ENCODE measurements at places on chromosomes 13 and 19.
A peak's percentile ranks its signal among the peaks of the same experiment; 100 is the strongest.

- no peaks in the 10 kb centered on the region for H3K27me3 ChIP-seq
- no peaks in the 10 kb centered on the region for H3K36me3 ChIP-seq
- DNase-seq, result no peak
- no peak overlapping the region for H3K27ac ChIP-seq
Observed at GRCh38 chr19:7251494-7251893, 42.7 kb downstream of the INSR start.

DNA sequence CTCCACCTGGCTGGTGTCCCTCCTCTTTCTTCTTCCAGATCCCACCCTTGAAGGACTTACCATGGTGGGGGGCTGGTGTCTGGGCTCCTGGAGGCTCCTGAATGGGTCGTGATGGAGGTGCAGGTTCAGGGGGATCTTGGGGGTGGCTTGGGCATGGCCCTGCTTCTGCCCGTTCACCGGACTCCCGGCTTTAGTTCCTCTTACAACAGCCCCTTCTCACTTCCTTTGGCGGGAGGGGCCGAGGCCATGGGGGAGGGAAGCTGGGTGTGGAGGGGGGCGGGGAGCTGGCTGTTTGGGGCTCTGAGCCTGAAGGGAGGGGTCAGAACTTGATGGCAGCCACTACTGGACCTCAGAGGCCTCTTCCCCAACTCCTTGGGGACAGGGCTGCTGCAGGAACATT is at the start of gene MYO1F:
Gene MYO1F (minus strand): TSS at position 196 of the 400 bp plus-strand sequence. CDS start 133 bp downstream, at position 63.
- no peak within 1 kb of the TSS for H3K27ac ChIP-seq
- H3K27me3 ChIP-seq, result no peaks in the 10 kb centered on the region
- no peak within 1 kb of the TSS for H3K4me3 ChIP-seq
- H3K4me1 ChIP-seq, result no peaks in the 10 kb centered on the region
- H3K36me3 ChIP-seq, result no peaks in the 10 kb centered on the region
- peak; percentile 8 for DNase-seq

DNA sequence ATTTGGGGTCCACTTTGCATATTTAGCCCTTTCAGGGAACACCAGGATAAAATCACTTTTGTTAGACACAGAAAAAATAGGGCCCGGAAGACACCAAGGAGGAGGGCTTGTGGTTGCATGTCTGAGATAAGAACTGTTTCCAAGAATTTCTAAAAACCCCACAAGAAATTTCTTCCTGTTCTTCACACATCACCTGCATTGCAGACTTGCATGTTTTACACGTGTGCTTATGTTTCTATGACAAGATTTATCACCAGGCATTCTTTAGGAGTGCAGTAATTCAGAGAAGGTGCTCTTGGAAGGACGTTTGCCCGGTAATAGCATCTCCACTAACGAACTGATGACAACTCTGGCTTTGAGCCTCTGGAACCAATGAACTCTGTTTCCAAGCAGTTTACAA is 7.1 kb upstream of the ACTL9 start:
- no peak overlapping the region for H3K27ac ChIP-seq
- H3K4me3 ChIP-seq, result no peak overlapping the region
- H3K4me1 ChIP-seq, result no peaks in the 10 kb centered on the region
- no peaks in the 10 kb centered on the region for H3K36me3 ChIP-seq

DNA sequence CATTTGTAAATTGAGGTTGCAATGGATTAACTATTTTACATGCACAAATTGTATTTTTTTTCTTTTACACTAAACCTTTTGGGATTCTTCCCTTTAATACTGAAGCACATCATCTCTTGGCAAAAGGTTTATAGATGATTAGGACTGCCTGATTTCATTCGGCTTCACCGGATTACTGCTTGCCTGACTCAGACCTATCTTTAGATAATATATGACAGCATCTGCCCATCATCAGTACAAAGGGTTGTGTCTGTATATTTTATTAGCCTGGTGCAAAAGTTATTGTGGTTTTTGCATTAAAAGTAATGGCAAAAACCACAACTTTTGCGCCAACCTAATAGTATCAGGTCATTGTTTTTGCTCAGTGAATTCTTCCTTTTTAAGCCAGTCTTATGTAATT is 316.2 kb upstream of the HTR2A start:
- no peak overlapping the region for H3K4me3 ChIP-seq
- no peaks in the 10 kb centered on the region for H3K4me1 ChIP-seq
- no peak overlapping the region for H3K27ac ChIP-seq
- no peaks in the 10 kb centered on the region for H3K27me3 ChIP-seq
- DNase-seq, result no peak

DNA sequence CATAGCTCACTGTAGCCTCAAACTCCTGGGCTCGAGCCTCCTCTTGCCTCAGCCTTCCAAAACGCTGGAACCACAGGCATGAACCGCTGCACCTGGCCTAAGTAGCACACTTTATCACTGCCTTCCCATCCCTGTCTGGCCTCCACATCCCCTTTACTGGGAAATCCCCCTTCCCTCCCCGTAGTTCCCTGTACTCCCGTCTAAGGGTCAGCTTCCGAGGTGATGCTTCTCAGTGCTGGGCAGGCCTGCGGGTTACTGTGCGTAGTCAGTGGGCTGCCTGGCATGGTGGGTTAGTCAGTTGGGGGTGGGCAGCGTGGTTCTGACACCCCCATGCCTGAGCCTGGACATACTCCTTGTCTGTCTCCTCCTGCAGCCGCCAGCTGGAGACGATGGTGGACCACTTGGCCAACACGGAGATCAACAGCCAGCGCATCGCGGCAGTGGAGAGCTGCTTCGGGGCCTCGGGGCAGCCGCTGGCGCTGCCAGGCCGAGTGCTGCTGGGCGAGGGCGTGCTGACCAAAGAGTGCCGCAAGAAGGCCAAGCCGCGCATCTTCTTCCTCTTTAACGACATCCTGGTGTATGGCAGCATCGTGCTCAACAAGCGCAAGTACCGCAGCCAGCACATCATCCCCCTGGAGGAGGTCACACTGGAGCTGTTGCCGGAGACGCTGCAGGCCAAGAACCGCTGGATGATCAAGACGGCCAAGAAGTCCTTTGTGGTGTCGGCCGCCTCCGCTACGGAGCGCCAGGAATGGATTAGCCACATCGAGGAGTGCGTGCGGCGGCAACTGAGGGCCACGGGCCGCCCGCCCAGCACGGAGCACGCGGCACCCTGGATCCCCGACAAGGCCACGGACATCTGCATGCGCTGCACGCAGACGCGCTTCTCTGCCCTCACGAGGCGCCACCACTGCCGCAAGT is 8.4 kb downstream of the PLEKHF1 start:
- H3K4me3 ChIP-seq, result no peak overlapping the region
- peaks cover 47% of the 10 kb centered on the region for H3K4me1 ChIP-seq
- DNase-seq, result no peak
- H3K27me3 ChIP-seq, result no peaks in the 10 kb centered on the region

DNA sequence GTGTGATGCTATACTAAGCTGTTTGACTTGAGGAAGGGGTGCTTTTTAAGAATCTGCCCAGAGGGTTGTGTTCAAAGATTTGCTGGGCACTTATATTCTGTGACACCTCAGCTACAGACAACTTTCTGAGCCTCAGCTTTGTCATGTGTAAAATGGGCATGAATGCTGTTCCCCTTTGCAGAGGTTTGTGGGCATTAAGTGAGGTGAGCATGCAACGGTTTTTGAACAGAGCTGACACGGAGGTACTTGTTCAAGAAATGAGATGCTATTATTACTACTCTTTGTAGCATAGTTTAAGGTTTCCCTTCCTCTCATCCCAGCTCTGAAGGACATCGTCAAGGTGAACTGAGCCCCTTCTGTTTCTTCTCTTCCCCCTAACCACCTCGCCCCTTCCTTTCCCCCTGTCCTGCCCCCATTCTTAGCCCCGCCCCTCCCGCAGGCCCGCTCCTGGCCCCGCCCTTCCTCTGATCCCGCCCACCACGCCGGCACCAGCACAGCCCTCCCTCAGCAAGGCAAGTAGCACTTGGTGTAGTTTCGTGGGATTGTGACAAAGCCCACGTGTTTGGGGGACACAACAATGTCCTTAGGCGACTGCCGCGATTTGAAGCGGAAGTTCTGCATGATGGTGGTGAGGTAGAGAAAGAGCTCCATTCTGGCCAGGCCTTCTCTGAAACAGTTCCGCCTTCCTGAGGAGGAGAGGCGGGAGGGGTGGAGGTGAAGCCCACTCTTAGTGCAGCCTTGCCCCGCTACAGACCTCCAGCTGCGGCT is 26.1 kb upstream of the CYP2A7 start:
- H3K27me3 ChIP-seq, result no peaks in the 10 kb centered on the region
- no peak overlapping the region for H3K4me3 ChIP-seq
- H3K4me1 ChIP-seq, result no peaks in the 10 kb centered on the region
- no peaks in the 10 kb centered on the region for H3K36me3 ChIP-seq

GRCh38 chr13:30163441-30163840 is 143.9 kb downstream of the KATNAL1 start:
- no peak overlapping the region for H3K4me3 ChIP-seq
- no peak for DNase-seq
- no peaks in the 10 kb centered on the region for H3K36me3 ChIP-seq
- no peaks in the 10 kb centered on the region for H3K27me3 ChIP-seq

- peaks cover 2% of the 10 kb centered on the region for H3K4me1 ChIP-seq
- no peaks in the 10 kb centered on the region for H3K27me3 ChIP-seq
- no peak for DNase-seq
- no peak overlapping the region for H3K27ac ChIP-seq
- no peaks in the 10 kb centered on the region for H3K36me3 ChIP-seq
Observed at GRCh38 chr19:40592170-40592569, 9.0 kb upstream of the LTBP4 start.

DNA sequence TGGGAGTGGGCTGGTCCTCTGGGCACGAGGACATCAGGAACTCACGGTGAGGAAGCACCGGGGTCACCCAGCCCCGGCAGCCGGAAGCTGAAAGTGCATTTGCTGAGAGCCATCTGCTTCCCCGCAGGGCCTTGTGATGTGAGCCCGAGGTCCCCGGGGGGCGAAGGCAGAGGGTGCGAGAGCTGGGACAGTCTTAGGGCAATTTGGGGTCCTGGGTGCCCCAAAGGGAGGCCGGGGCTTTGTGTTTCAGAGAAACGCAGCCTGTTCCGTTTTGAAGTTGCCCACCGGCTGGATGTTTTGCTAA is 4.8 kb downstream of the F2RL3 start:
- H3K36me3 ChIP-seq, result no peaks in the 10 kb centered on the region
- DNase-seq, result no peak
- H3K4me3 ChIP-seq, result no peak overlapping the region
- H3K27me3 ChIP-seq, result no peaks in the 10 kb centered on the region

GRCh38 chr19:44653977-44654774 is 10.5 kb downstream of the PVR start:
- H3K27me3 ChIP-seq, result no peaks in the 10 kb centered on the region
- peak; percentile 75 for DNase-seq
- no peak overlapping the region for H3K27ac ChIP-seq
- no peak overlapping the region for H3K4me3 ChIP-seq

GRCh38 chr19:3450796-3451411 is 29.4 kb downstream of the SMIM24 start:
- H3K27ac ChIP-seq, result peak overlapping the region; percentile 63
- no peak overlapping the region for H3K4me3 ChIP-seq
- peaks cover 46% of the 10 kb centered on the region for H3K36me3 ChIP-seq
- H3K4me1 ChIP-seq, result peaks cover 13% of the 10 kb centered on the region
- DNase-seq, result no peak

DNA sequence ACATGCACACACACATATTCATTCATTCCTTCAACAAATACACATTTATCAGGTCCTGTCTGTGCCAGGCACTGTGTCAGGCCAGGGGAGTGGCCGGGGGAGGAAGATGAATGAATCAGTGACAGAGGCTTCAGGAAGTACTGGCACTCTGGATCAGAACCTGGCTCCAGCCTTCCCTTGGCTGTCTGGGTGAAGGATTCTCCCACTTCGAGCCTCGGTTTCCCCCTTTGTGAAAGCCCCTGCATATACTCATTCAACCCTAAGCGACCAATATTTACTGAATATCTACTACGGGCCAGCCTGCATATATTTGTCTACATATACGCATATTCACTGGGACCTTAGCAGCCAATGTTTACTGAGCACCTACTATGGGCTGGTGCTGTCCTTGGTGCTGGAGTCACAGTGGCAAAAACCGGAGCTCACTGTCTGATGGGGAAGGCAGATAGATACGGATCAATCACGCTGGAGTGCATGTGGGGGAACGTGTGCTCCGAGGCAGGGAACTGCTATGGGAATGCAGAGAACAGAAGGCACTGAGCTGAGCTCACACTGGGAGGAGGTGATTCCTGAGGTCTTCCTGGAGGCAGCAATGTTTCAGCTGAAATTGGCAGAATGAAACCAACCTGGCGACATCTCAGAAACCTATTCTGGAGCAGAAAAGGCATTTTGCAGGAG is 636 bp upstream of the ZNF579 start:
- peak overlapping the region; percentile 19 for H3K4me3 ChIP-seq
- H3K4me1 ChIP-seq, result peaks cover 11% of the 10 kb centered on the region
- H3K27me3 ChIP-seq, result no peaks in the 10 kb centered on the region
- DNase-seq, result no peak

DNA sequence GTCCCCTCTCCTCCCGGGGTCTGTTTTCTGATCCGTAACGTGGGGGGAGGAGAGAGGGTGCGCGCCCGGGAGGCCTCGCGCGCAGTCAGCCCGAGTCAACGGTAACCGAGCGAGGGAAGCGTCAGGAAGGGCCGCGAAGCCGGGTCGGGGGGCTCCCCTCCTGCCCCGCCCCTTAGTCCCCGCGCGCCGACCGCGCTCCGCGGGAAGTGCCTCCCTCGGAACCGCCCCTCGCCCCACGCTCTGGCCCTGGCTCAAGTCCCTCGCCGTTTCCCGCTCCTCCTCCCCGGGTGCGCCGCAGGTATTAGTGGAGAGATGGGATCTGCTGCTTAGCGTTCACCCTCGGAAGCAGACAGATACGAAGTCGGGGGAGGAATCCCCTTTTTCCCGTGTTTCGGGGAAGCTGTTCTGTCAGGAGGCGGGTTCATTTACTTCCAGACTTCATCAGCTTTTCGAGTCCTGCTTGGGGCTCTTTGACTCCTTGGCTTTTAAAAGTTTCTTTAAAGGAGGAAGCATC is 770 bp downstream of the HNRNPM start:
- peaks cover 46% of the 10 kb centered on the region for H3K4me1 ChIP-seq
- H3K27ac ChIP-seq, result peak overlapping the region; percentile 98
- no peaks in the 10 kb centered on the region for H3K27me3 ChIP-seq
- no peaks in the 10 kb centered on the region for H3K36me3 ChIP-seq

DNA sequence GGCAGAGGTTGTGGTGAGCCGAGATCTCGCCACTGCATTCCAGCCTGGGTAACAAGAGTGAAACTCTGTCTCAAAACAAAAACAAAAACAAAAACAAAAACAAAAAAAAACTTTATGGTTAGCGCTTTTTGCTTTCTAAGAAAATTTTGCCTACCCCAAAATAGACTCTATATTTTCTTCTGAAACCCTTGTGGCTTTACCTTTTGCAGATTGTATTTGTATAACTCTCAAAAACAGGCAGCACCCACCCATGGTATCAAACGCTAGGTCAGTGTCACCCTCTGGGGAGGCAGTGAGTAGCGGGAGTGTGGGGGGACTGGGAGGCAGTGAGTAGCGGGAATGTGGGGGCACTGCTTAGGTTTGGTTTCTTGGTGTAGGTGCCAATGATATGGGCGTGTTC is 7.5 kb upstream of the SLC39A3 start:
- H3K4me3 ChIP-seq, result no peak overlapping the region
- no peaks in the 10 kb centered on the region for H3K36me3 ChIP-seq
- no peaks in the 10 kb centered on the region for H3K4me1 ChIP-seq
- no peaks in the 10 kb centered on the region for H3K27me3 ChIP-seq

- H3K4me1 ChIP-seq, result peaks cover 30% of the 10 kb centered on the region
- DNase-seq, result peak; percentile 21
- no peaks in the 10 kb centered on the region for H3K36me3 ChIP-seq
- H3K27me3 ChIP-seq, result peaks cover 30% of the 10 kb centered on the region
Observed at GRCh38 chr19:17950310-17951156, 16.4 kb upstream of the KCNN1 start.

Measured in thyroid gland (tissue), 4 donors.